ENCODE measurements at places on chromosomes 6 and 20.

GRCh38 chr20:3797592-3798372, 1.7 kb downstream of the CDC25B start:
- DNase-seq, result peak; percentile 69

- peak; percentile 24 for DNase-seq
Measured at GRCh38 chr6:151286214-151286613, 46.4 kb downstream of the AKAP12 start.

DNA sequence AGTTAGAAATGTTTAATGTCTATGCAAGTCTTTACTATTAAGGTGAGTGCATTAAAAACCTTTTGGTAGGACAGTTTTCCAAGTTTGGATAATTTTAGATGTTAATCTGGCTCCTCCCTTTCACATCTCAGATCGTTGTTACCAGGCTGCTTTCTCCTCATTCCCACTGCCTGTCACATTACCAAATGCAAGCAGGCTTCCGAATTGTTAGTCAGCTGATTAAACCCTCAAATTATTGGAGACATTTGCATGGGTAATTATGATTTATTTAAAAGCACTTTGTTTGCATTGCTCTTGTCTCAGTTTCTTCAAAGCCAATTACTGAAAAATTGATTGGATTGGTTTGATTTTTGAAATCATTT, 816.5 kb downstream of the KIF16B start:
- no peak for DNase-seq

DNA sequence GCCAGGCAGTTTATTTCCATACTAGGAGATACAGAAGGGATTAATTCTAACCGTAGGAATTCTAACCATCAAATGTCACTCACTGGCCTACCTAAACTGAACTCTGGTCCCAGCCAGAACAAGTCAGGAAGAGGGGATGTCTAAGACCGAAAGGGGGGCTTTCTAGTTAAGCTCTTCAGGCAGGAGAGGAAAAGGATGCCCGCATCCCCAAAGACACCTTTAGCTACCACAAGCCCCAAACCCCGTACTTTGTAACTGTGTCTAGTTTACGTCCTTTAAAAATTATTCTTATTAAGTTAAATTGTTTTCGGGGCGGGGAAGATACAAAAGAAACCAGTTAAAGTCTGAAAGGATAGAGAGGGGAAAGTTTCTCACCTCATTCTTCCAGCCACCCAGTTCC, 1.2 kb upstream of the ZNF76 start:
- peak; percentile 22 for DNase-seq

DNA sequence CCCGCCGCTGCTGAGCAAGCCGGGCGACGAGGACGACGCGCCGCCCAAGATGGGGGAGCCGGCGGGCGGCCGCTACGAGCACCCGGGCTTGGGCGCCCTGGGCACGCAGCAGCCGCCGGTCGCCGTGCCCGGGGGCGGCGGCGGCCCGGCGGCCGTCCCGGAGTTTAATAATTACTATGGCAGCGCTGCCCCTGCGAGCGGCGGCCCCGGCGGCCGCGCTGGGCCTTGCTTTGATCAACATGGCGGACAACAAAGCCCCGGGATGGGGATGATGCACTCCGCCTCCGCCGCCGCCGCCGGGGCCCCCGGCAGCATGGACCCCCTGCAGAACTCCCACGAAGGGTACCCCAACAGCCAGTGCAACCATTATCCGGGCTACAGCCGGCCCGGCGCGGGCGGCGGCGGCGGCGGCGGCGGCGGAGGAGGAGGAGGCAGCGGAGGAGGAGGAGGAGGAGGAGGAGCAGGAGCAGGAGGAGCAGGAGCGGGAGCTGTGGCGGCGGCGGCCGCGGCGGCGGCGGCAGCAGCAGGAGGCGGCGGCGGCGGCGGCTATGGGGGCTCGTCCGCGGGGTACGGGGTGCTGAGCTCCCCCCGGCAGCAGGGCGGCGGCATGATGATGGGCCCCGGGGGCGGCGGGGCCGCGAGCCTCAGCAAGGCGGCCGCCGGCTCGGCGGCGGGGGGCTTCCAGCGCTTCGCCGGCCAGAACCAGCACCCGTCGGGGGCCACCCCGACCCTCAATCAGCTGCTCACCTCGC, 1.5 kb downstream of the ARID1B start:
- DNase-seq, result peak; percentile 64

DNA sequence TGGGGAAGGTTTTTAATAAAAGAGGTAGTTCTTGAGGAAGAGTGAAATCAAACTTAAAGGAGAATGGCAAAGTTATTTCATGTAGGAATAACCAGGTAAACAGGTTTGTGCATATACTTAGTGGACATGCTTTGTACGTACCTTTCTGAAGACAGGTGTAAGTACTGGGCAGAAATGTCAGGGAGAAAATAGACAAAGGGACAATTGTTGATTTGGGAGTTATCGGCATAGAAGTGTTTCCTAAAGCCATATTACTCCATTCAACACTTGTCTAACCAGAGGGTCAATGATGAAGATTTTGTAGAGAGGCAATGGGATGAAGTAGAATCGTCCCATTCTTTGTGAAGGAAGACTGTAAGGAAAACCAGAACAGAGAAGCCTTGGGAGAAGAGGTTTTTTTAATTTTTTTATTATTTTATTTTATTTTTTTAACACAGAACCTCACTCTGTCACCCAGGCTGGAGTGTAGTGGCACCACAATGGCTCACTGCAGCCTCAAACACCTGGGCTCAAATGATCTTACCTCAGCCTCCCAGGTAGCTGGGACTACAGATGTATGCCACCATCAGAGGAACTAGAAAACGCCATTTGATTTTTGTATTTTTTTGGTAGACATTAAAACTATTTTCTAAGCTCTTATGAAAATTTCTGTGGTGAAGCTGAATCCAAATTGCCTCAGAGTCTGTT, 18.0 kb downstream of the SMAP1 start:
- no peak for DNase-seq

DNA sequence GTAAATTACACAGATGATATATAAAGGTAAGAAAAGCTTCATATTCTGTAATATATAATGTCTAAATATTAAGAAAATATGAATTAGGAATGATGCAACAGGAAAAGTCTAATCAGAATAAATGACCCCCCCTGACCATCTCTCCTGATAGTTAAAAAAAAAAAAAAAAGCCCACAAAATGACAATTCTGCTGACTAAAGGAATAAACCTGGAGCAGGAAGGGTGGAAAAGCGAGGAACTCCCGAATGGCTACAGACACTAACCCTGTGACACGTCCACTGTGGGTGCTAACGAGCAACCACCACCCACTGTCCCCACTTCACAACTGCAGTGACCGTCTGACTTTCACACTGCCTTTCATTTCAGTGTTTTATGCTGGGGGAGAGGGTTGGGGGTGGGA, 67.6 kb upstream of the FOXQ1 start:
- no peak for DNase-seq

DNA sequence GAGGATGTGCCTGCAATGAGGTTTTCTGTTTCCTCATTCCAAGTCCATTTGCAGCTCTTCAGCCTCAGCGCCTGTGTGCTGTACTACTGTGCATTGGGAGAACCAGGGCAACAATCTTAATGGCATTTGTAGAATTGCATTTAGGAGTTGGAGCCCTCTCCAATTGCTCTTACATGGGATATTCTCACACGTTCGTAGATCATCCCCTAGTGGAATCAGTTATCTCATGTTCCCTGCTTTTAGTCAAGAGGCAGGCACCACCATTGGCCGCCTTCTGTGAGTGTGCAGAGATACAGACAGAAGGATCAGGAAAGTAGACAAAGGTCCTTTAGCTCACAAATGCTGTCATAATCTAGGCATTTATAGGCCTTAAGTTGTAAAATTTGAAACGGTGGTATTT, 84.2 kb upstream of the RGS17 start:
- peak; percentile 1 for DNase-seq

GRCh38 chr6:166772518-166772917, 145.5 kb upstream of the RPS6KA2 start:
- DNase-seq, result no peak

DNA sequence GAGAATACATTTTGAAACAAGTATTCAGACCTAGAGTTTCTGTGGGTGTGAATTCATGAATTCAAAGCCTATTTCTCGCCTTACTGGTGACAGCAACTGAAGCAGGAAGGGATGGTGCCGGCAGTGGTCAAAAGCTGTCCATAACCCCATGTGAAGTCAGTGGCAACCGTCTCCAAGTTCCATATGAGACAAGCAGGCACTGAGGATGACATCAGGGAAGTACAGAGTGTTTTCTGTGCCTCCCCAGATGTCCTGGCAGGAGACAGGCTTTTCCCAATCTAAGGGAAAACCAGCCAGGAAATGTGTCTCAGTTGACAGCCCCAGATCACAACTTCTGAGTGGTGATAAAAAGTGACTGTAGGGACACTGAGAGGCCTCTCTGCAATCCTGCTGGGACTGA, 66.6 kb downstream of the HIVEP2 start:
- DNase-seq, result no peak

DNA sequence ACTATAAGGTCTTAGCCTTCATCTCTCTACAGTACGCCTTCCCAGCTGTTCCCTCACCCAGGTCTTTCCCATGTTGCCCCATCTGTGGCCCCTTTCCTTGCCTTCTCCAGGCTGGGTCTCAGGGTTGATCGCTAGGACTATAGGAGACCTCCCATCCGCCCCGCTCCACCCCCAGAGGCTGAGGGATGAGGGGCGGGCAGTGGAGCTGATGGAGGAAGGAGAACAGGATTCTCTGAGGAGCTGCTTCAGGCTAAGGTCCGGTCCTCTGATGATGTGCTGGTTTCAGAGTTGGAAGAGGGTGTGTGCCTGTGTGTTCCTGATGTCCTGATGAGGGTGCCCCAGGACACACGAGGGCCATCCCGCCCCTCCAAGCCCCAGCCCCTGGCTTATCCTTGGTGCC, 154.8 kb upstream of the QKI start:
- DNase-seq, result no peak

GRCh38 chr6:83057705-83058321, 7.8 kb downstream of the UBE3D start:
- DNase-seq, result peak; percentile 64

- peak; percentile 49 for DNase-seq
Measured at GRCh38 chr6:158374020-158374419, 61.8 kb downstream of the TULP4 start.

GRCh38 chr6:53493635-53494025, 51.3 kb downstream of the GCLC start:
- DNase-seq, result peak; percentile 38

DNA sequence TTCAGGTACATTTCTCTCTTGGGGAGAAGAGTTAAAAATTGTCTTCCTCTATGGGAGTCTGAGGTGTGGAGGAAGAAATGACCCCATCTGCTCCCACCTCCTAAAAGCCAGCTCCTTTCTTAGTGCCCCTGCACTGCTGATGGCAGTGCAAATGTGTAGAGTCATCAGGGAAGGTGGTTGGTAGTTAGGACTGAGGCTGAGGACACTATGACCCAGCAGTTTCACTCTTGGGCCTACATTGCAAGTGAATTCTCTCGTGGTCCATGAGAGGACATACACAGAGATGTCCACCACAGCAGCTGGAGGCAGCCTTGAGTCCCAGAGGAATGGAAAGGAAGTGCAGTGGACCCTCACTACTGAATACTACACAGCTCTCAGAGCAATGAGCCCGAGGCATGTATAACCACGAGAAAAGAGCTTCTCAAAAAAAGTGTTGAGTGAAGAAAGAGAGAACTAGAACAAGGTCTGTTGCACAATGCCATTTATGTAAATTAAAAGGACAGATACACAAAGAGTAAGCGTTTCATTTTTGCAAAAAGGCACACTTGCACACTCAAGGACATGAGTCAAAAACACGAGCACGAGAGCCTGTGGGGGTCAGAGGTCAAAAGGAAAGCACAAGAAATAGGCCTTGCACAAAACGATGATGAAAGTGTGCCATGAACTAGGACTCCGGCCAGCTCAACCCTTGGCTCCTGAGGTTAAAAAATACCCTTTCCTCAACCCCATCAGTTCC, 308.2 kb upstream of the PRND start:
- DNase-seq, result no peak

DNA sequence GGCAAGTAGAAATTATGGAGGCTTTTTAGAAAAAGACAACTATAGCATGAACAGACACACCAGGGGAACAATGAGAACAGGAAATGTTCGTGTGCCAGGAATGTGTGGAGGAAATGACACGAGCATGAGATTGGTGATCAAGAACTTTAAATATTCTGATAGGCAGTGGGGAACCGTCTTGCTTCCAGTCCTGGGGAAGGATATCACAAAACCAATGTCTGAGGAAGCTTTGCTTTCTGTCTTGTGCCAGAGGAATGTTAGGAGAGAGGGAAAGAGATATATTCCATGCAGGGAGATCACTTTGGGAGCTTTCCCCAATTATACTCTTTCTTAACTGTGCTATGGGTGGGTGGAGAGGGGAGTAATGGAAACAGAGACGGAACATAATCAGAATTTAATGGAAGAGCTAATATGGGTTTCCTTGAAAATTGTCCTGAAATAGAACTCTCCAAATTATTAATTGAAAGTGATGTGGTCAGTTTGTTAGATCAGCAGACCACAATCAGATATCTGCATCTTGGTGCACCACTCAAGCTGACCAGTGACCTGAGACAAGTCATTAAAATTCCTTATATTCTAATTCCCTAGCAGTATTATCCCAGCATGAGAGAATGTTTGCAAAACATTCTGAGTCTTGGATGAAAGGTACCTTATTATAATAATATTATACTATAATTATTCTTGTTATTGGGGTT, 178.2 kb downstream of the SOX4 start:
- DNase-seq, result peak; percentile 36

GRCh38 chr20:50271176-50271575, 80.5 kb downstream of the CEBPB start:
- DNase-seq, result no peak

GRCh38 chr6:130216620-130217019, 6.1 kb downstream of the SAMD3 start:
- no peak for DNase-seq

Measured in EH (cell line).